ENCODE measurements at places on chromosomes 16 and 17.

DNA sequence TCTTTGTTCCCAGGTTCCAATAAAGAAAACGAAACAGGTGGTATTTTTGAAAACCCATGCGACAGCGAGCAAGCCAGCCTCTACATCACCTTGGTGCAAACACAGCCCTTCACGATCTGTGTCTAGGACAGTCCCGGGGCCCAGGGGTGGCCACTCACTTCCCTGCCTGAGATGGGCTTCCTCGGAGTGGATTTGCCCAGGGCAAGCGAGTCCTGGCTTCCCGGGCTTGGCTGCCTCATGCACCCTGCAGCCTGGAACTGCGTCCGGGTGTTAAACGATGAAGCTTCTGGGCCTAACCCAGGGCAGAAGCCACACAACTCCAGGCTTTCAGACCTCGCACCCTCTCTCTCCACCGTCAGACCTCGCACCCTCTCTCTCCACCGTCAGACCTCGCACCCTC lies 66.0 kb downstream of the RPH3AL start:
- DNase-seq = no peak

- no peak for DNase-seq
These were observed 47.7 kb upstream of the MEAK7 start for GRCh38 chr16:84552135-84552534.

DNA sequence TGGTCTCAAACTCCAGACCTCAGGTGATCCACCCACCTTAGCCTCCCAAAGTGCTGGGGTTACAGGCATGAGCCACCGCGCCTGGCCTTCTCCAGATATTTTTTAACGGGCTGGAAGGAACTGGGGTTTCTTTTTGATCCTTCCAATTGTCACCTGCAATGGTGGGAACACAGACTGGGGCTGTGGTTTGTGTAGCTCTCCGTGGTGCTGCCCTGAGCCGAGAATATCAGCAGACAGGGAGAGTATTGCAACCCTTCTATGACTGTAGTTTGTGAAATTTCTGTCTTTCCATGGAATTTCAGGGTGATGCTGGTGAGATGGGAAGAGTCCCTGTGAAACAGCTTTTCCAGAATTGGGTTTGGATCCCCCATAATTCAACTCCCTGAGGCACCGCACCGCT lies 263.5 kb downstream of the ENGASE start:
- DNase-seq = no peak

DNA sequence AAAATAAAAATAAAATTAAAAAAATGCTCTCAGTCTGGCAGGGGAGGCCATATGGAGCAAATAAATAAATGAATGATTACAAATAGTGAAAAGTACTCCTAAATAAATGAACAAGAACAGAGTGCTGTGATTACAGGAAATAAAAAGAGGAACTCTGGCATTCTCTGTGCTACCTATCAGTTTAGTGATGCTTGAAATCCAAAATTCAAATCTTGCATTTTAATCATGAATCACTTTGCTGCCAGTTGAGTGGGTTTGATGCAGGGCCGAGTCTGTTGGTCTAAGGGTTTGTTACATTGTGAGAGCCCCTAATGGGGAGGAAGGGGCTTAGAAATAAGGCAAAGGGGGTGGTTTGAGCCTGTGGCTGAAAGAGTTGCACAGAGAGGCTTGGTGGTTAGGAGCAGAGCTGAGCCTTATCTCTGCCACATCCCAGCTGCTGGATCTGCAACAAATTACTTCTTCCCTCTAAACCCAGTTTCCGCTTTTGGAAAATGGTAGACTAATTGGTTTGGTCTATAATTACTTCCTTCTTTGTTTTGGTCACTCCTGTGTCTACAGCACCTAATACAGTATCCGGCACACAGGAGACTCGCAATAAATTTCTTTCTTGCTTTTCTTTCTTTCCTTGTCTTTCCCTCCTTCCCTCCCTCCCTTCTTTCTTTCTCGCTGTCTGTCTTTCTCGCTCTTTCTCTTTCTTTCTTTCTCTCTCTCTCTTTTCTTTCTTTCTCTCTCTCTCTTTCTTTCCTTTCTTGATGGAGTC lies 6.3 kb upstream of the ABCC1 start:
- no peak for DNase-seq

DNA sequence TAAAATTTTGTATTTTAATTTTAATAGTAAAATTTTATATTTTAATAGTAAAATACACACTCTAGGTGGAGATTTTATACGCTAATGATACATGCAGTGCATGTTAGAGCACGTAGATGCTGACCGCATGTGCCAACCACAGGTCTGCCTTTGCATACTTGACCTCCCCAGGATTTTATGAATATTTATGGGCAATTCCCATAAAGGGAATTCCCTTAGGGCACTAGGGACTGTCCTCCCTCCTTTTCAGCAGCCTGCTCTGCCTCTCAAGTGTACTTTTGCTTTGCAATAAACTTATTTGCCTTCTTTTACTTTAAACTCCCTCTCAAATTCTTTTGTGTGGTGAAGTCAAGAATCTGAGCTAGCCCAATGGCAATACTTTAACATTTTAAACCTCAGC lies 217.7 kb upstream of the CDH8 start:
- no peak for DNase-seq

Data from CD4-positive, alpha-beta T cell treated with Interleukin-15 for 4 hours (primary cell).